COLO829 (cell line): ENCODE measurements at places on chromosomes 12 and 14.
A peak's percentile ranks its signal among the peaks of the same experiment; 100 is the strongest.

DNA sequence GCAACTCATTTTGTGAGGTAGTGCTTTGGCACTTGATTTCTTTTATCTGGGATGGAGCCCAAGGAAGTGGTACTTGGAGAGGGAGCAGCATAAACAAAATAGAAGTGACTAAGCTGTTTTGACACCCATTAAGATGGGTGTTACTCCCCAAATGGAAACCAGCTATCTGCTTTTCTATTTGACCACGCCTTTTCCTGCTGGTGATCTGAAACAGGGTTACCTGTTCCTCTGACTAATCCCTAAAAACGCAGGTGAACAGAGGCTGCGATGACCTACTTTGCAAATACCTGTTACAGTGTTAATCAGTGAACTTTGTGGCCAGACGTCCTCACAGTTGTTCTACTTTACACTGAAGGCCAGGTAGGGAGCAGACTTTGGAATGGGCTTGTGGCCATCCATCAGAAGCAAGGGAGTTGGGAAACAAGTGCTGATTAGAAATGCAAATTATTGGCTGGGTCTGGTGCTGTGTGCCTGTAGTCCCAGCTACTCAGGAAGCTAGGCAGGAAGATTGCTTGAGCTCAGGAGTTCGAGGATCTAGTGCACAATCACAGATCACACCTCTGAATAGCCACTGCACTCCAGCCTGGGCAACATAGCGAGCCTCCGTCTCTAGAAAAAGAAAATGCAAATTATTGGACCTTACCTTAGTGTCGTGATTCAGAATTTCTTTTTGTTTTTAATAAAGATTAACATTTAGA, 58.3 kb upstream of the HECTD1 start:
- no peak for DNase-seq

- no peak for DNase-seq
Observed at GRCh38 chr14:54769951-54770863, 132.4 kb downstream of the GCH1 start.

DNA sequence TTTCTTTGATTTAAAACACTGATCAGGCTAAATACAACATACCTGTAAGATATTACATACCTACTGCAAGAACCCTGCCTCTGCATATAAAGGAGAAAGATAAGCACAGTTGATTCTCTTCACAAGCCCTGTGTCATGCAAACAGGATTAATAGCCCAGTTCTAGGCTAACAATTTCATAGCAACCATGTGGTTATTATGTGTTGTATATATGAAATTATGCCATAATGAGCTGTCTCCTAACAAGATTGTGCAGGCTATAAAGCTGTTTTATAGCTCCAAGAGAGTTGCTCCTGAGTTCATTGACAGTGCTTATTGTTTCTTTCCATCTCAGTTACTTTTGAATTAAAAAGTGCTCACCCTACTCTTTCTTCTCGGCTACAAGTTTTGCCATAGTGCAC, 609.3 kb downstream of the DIO2 start:
- DNase-seq: no peak

- DNase-seq: no peak
Observed at GRCh38 chr12:124763594-124763979, 100.1 kb downstream of the SCARB1 start.

DNA sequence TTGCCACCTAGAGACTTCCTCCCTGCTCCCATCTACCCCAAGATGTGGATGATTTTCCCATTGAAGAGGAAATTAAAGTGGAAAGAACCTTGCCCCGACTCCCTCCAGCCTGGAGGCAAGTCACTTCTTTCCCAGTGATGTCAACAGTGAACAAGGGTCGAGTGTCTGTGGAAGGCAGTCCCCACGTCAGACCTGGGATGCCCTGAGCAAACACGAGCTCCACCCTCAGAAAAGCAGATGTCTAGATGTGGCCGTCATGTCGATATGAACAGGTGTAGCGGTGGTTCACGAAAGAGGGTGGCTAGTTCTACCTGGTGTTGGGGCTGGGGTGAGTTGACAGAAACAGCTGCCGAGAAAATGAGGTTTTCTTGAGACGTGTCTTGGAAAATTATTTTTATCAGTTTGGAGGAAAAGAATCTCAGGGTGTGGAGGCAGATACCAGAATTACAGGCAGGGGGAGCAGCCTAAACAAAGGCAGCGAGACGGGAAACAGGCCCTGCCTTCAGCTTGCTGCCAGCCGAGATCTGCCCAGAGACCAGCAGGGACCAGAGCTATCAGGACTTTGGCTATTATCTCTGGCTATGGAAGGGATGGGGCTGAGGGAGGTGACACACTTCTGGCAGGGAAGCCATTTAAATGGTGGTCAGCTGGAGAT, 25.9 kb downstream of the SYNDIG1L start:
- no peak for DNase-seq

DNA sequence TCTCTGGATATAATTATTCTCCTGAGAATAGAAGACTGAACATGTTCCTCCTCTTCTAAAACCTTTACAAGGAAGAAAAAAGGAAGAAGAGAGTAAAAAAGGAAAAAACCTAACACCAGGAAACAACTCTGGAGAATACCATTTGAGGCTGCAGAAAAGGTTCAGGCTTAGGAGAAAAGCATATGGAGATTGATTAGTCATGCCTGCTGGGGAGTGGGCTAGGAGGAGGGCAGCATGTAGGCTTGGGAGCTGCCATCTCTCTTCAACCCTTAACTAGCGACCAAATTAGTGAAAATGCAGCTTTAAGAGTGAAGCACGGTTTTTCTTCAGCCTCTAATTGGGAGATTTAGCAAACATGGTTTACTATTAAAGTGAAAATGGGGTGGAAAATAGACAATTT, 273.0 kb upstream of the CRY1 start:
- no peak for DNase-seq

GRCh38 chr14:61475316-61475715, 153.9 kb downstream of the PRKCH start:
- DNase-seq: peak; percentile 62

DNA sequence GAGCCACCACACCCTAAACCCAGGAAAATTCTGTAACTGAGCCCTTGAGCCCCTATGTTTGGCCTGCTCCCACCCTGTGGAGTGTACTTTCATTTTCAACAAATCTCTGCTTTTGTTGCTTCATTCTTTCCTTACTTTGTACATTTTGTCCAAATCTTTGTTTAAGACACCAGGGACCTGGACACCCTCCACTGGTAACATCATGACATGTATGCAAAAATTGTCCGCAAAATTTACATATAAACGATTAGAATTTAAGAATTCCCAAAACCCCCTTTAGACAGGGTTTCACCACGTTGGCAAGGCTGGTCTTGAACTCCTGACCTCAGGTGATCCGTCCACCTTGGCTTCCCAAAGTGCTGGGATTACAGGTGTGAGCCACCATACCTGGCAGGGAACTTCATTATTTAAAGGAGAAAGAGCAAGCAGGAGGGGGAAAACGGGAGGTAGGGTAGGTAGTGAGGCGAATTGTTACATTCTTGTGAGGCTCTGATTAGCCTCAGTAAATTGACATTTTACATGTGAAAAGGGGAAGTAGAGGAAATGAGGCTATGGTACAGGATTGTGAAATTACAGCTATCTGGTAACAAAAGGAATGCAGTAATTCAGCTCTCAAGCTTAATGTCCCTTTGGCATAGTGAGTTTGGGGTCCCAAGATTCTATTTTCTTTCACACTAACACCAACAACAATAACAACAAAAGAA, 27.6 kb downstream of the TUBA1A start:
- DNase-seq: no peak

DNA sequence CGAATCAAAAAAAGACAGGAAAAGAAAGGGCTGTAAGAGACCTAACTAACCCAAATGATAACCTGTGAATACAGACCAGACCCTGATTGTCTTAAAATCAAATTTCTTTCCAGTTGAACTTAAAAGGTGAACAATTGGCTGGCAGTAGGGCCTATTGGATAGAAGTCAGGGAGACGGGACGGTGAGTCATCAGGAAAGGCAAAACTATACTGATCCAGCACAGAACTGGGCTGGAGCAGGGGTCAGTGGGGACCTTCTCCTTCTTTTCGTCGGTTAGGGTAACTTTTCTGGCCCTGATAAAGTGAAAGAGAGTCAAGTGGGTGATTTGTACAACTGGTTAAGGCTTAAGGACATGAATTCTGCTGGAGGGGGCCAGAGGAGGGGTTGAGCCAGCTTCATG, 84.9 kb upstream of the OTX2 start:
- DNase-seq: no peak

DNA sequence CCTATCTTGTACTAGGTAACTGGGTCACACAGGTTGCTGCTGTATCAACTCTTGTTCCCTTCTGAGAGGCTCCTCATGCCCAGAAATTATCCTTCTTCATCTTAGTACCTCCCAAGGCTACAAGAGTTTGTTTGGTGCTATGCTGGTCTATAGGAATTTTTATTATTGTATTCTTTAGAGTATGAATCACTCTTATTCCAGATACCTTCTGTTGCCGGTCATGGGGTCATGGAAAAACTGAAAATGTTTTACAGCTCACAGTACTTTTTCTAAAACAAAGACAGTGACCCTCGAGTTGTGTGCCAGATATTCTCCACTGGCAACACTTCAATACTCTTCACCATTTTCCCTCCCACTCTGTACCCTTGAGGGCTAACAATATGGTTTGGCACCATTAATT, 1598.0 kb upstream of the TMEM132C start:
- no peak for DNase-seq

- DNase-seq: no peak
Observed at GRCh38 chr14:20434701-20435581, 1.0 kb downstream of the KLHL33 start.

GRCh38 chr12:27008081-27008480, 6.1 kb downstream of the TM7SF3 start:
- DNase-seq: no peak

GRCh38 chr12:52704464-52704863, 1.1 kb upstream of the KRT77 start:
- DNase-seq: no peak

DNA sequence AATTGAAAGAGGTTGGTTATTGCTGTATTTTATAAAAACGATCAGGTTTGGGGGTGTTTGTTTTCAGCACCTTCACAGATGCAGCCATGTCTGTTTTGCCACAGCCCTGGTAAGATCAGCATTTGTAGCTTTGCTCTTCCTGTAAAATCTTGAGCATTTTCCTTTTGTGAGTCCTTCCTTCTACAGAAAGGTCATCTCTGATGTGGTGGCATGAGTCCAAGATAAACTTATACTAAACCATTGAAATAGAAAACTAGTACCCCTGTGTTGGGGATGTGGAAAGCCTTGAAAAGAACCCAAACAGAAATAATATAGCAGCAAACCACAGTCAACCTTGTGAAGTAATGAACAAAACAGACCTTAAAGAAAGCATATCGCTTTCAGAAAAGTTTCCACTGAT, 85.5 kb downstream of the TGFB3 start:
- DNase-seq: peak; percentile 16

- DNase-seq: no peak
Observed at GRCh38 chr14:60085085-60085484, 6.6 kb upstream of the PCNX4 start.

DNA sequence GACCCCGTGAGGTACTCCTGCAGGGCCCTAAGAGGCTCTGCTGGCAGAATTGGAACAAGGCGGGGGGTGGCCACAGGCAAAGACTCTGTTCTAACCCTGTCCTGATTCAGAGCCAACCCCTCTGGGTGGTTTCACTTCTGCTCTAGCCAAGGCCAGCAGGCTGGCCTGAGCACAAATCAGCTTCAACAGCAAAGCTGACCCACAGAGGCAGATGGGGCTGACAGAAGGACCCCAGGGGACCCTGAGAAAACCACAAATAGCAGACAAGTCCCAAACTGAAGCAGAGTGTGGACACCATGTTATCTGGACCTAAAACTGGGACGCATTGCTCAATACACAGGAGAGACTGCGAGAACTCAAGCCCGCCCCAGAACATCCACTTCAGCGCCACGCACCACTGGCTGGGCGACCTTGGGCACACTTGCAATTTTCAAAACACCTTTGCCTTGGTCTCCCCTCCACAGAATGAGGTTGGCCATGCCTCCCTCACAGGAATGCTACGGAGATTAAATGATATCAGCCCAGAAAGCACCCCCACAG, 76.4 kb upstream of the DICER1 start:
- no peak for DNase-seq

DNA sequence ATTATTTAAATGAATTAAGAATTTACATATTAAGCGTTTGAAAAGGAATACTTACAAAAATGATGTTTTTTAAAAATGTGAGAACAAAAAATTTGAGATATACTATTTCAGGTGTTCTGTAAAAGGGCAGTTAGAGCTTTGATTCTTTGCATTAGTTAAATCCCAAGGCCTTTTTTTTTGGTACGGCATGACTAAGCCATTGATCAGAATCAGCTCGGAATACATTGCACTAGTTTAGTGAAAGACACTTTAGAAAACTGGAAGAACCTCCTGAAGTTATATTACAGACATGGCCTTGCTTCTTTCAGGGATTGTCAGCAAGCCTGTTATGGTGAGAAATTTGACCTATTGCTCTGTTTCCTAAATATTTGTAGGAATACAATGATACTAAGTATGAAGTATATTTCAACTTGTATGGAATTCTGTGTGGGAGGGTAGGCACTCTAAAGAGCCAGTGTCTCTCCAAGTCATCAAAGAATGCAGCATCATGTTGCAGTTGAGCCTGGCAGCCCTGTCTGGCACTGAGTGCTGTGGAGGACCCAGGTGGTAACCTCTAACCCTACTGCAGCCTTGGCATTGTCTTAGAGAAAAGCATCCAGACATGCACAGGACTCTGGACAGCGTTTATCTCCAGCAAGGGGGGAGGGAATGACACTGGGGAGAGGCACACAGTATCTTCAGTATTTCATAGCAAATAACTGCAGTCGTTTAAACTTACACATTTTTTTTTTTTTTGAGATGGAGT, 1.5 kb downstream of the KLC1 start:
- peak; percentile 63 for DNase-seq

DNA sequence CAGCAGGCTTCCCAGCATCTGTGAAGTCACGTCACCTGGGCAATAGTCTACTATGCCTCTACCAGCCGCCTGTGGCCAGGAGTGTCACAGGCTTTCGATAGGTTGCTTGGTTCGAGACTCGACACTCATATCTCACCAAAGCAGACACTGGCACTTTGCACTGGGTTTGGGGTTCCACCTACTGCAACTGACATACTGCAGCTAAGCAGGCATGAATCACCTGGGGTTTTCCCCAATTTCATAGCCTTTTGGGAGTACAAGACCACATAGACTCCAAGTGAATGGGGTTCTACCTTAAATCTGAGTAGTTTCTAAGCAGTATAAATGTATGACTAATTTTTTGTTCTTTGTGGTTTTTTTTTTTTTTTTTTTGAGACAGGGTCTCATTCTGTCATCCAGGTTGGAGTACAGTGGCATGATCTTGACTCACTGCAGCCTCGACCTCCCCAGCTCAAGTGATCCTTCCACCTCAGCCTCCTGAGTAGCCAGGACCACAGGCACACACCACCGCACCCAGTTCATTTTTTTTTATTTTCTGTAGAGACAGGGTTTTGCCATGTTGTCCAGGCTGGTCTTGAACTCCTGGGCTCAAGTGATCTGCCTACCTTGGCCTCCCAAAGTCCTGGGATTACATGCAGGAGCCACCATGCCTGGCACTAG, 32.1 kb downstream of the DMAC2L start:
- DNase-seq: no peak

GRCh38 chr14:50773632-50774541, 57.1 kb downstream of the NIN start:
- DNase-seq: peak; percentile 79
